Left lung (tissue), 14 donors: ENCODE measurements at places on chromosomes 3 and 15. TPM values are rescaled to one million over a fixed set of nuclear protein-coding genes. Genes with fewer than 3 reads are reported as not detected.
A peak's percentile ranks its signal among the peaks of the same experiment; 100 is the strongest.

- no peaks in the 10 kb centered on the region for H3K36me3 ChIP-seq
- H3K27me3 ChIP-seq, result no peaks in the 10 kb centered on the region
- no peak for DNase-seq
- H3K4me3 ChIP-seq, result no peak overlapping the region
Observed at GRCh38 chr3:153591561-153592245, 429.7 kb downstream of the RAP2B start.

DNA sequence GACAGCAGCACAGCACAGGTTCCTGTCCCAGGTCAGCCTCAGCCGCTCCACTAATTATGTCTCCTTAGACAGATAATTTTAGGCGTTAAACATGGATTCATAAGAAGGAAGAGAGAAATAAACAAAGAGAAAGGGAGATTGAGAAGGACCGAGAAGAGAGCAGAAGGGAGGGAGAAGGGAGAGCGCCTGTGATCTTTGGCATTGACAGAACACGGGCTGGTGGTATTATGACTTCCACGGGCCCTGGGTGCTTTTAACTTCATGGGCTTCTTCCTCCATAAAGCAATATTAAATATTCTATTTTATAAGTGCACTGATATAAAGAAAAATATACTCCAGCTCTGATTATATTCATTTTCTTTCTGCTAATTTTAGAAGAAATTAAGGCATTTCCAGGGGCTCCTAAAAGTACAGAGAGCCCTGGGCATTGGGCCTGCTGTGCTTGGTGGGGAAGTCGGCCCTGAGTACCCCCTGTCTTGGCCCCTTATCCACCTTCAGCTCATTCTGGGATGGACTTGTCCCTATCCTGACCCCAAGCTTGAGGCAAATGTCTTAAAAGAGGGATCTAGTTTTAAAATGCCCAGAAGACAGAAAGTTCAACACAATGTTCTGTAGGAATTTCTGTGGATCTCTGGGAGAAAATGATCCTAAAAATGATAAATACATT, 135.3 kb downstream of the MEX3B start:
- H3K36me3 ChIP-seq, result no peaks in the 10 kb centered on the region
- H3K4me3 ChIP-seq, result no peak overlapping the region
- no peaks in the 10 kb centered on the region for H3K27me3 ChIP-seq
- no peak for DNase-seq

DNA sequence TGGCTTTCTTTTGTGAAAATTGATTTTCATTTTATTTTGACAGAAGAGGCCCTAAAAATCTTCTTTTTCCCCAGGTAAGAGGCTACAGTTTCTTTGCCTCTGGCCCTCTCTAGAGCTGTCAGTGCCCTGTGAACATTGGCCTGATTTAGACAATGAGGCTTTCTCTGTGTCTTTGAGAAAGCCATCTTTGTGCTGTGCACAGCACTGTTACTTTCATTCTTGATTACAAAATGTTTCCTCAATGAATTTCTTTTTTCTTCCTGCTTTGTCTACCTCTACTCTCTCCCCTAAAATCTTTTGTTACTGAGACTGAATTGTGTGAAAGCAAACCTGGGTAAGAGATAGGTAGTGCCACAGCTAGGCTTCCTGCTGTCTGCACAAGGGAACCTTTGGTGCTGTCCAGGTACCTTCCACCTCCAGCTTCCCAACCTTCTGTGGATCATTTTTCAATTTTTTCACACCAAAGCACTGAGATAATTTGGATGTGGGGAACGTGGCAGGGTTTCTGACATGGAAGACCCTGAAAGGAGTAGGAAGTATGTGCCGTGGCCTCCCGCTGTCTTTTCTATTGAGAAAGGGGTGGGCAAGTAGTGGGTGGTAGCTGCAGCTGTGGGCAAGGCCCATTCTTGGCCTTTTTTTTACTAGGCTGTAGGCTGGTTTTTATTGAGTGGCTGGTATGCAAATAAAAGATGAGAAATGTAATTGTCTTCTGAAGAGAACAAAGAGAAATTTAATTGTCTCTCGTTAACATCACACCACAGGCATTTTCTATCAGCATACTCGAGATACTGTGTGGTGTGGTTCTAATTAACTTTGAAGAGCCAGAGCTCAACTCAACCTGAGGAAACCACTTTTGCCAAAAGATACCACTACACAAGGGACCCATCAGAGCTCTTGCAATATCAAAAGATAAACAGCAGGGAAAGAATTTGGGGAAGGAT, 21.0 kb downstream of the RAB8B start:
- no peak for DNase-seq
- H3K36me3 ChIP-seq, result peaks cover 4% of the 10 kb centered on the region
- no peak overlapping the region for H3K4me3 ChIP-seq
- H3K4me1 ChIP-seq, result peaks cover 18% of the 10 kb centered on the region
- peak overlapping the region; percentile 75 for H3K27ac ChIP-seq

DNA sequence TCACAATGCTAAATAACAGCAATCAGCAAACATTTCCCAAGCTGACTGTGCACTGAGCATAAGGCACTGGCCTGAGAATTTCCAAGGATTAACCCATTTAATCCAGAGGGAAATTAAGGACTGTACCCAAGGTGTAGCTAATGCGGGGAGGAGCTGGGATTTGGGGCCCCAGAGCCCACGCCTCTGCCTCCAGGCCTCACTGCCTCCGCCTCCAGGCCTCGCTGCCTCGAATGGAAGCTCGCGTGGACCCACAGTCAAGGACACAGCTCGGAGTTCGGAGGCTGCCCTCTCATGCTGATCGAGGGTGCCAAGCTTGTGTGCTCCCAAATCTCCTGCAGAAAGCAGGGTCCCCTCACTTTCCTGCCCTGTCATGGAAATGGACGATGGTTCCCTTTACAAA, 76.5 kb upstream of the SNRPA1 start:
- H3K4me1 ChIP-seq, result no peaks in the 10 kb centered on the region
- H3K4me3 ChIP-seq, result no peak overlapping the region
- H3K27me3 ChIP-seq, result no peaks in the 10 kb centered on the region

DNA sequence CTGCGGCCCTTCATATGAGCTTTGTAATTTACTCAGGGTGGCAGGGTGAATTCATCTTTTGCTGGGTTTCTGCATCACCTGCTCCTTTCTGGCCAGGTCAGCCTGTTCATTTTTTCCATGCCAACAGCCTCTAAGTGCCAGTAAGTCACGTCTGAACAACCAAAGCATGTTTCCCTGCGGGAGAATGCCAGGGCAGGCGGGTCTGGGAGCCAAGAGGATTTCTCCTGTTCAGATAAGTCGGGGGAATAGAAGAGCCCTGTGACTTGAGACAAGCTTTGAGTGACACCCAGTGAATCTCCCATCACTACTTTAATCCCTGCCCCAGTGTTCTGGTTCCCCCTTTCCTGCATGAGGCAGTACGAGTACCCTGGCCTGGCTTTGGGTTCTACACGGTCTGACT, 153.1 kb downstream of the PGPEP1L start:
- H3K27me3 ChIP-seq, result no peaks in the 10 kb centered on the region
- H3K4me1 ChIP-seq, result peaks cover 81% of the 10 kb centered on the region
- no peak overlapping the region for H3K4me3 ChIP-seq
- H3K27ac ChIP-seq, result peak overlapping the region; percentile 85
- H3K36me3 ChIP-seq, result no peaks in the 10 kb centered on the region

GRCh38 chr3:141055536-141056445, 4.6 kb downstream of the SPSB4 start:
- no peak for DNase-seq
- H3K4me1 ChIP-seq, result peaks cover 4% of the 10 kb centered on the region
- H3K27ac ChIP-seq, result no peak overlapping the region

GRCh38 chr3:196634829-196635228, 4.7 kb upstream of the NRROS start:
- H3K27ac ChIP-seq, result no peak overlapping the region
- peaks cover 4% of the 10 kb centered on the region for H3K27me3 ChIP-seq
- H3K36me3 ChIP-seq, result no peaks in the 10 kb centered on the region
- no peak for DNase-seq
- H3K4me3 ChIP-seq, result no peak overlapping the region

DNA sequence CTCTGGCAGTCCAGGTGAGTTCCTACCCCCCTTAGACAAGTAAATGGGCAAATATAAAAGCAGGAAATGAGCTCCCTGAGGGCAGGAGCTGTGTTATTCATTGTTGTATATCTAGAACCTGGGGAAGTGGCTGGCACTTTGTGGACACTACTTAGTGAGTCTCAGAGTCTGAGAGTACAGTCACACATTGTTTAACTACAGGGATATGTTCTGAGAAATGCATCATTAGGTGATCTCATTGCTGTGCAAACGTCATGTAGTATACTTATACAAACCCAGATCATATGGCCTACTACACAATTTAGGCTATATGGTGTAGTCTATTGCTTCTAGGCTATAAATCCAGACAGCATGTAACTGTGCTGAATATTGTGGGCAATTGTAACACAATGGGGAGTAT, 52.4 kb downstream of the DRD3 start:
- H3K4me1 ChIP-seq, result no peaks in the 10 kb centered on the region
- H3K27ac ChIP-seq, result no peak overlapping the region
- no peak for DNase-seq
- H3K27me3 ChIP-seq, result no peaks in the 10 kb centered on the region
- H3K4me3 ChIP-seq, result no peak overlapping the region

GRCh38 chr3:38141173-38141951, 2.9 kb downstream of the MYD88 start:
- no peak for DNase-seq
- no peak overlapping the region for H3K4me3 ChIP-seq
- no peaks in the 10 kb centered on the region for H3K27me3 ChIP-seq
- H3K4me1 ChIP-seq, result peaks cover 17% of the 10 kb centered on the region

- H3K27ac ChIP-seq, result no peak overlapping the region
- no peaks in the 10 kb centered on the region for H3K36me3 ChIP-seq
- DNase-seq, result no peak
- H3K4me1 ChIP-seq, result peaks cover 7% of the 10 kb centered on the region
Observed at GRCh38 chr3:3815206-3815605, 16.0 kb downstream of the LRRN1 start.

DNA sequence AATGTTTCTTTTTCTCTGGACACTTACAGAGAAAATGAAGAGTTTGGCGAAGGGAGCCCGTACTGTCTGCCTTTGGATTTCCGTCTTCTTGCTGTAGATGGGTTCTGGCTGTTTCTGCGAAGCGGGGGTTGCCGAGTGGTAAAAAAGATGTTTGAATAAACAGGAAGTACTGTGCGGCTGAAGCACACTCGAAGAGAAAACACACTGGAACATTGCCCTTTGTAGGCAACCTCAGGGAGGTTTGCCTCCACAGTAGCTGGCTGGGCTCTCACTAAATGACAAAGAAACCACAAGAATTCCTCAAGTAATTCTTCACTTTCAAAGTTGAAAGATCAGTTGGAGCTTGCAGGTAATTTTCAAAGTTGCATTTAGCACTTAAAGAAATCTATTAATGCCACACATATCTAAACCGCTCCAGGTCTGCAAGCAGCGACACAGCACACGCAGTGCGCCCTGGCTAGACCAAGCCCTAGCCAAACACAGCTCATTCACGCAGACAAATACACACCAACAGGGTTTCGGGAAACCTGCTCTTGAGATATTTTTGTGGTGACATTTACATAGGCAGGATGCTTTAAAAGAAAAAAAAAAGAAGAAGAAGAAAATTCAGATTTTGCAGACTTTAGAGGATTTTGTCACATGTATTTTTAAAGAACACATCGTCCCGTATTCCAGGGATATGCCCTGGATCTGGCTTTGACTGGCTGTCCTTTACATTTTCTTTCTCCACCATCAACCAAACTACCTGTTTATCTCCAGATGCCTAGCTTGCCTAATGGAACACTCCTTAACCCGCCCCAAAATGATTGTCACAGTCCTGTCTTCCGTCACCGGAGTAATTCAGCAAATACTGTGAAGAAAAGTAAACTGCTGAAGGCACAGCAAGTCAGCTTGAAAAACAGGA, 452.8 kb downstream of the FOXP1 start:
- no peaks in the 10 kb centered on the region for H3K36me3 ChIP-seq
- peak overlapping the region; percentile 38 for H3K4me3 ChIP-seq
- peak overlapping the region; percentile 94 for H3K27ac ChIP-seq
- peak; percentile 85 for DNase-seq
- no peaks in the 10 kb centered on the region for H3K27me3 ChIP-seq
- peaks cover 68% of the 10 kb centered on the region for H3K4me1 ChIP-seq

DNA sequence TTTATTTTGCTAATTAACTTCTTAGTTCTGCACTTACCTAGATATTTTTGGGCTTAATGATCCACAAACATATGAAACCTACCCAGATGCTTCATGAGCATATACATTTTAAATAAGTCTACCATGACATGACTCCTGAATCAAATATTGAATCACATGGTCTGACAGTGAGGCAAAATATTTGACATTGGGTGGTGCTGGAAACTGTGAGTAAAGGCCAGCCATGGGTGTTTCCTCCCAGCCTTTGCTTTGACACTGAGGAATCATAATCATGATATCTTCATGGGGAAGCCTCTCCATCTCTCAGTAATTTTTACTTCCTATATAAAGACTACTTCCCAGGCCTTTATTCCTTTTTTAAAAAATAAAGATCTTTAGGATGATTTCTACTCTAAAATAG, 22.8 kb upstream of the SSR3 start:
- no peaks in the 10 kb centered on the region for H3K27me3 ChIP-seq
- no peaks in the 10 kb centered on the region for H3K36me3 ChIP-seq
- H3K4me3 ChIP-seq, result no peak overlapping the region
- DNase-seq, result no peak

DNA sequence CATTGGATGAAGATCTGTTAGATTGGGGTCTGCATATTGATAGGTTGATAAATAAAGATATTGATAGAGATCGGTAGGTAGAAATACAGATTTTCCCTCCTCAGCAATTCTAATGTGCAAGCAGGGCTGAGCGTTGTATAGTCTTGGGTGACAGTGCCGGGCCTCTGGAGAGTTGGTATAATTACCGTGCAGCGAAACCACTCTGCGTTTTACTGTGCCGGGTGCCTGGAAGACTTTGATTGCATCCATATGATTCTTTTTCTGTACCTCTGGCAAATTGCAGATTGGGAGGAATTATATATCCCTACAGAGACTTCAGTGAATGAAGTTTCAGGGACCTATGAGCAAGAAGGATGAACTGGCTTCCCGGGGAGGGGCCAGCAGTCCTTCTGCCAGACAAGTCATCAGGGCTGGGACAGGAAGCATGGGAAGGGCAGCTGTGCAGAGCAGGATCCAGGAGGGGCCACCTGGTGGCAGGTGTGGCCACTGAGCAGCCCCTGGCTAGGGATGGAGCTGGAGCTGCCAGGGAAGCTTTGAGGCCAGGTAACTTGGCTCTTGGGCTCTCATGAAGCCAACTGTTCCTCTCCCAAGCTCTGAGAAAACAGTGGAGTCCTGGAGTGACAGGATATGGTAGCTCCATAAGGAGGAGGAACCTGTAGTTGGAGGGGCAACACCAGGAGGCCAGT, 132.5 kb downstream of the APBA2 start:
- no peaks in the 10 kb centered on the region for H3K36me3 ChIP-seq
- no peak overlapping the region for H3K4me3 ChIP-seq
- H3K4me1 ChIP-seq, result no peaks in the 10 kb centered on the region
- no peaks in the 10 kb centered on the region for H3K27me3 ChIP-seq
- no peak overlapping the region for H3K27ac ChIP-seq

The RPP25 gene
- 13.8 TPM for total RNA-seq

The FEZF2 gene
- total RNA-seq, result not detected

The ATP13A5 gene
- 1.1 TPM for total RNA-seq

The FETUB gene
- total RNA-seq, result not detected

The CCK gene
- total RNA-seq, result not detected

The XRN1 gene
- total RNA-seq, result 27.0 TPM

The CPN2 gene
- total RNA-seq, result not detected

The FBXW12 gene
- not detected for total RNA-seq

The MINDY4B gene
- not detected for total RNA-seq

The MCF2L2 gene
- total RNA-seq, result 0.52 TPM

The GABRB3 gene
- 2.6 TPM for total RNA-seq

The STAC gene
- 16.7 TPM for total RNA-seq

The ZIC1 gene
- total RNA-seq, result not detected
